ENCODE measurements at places on chromosomes 12 and 14.

DNA sequence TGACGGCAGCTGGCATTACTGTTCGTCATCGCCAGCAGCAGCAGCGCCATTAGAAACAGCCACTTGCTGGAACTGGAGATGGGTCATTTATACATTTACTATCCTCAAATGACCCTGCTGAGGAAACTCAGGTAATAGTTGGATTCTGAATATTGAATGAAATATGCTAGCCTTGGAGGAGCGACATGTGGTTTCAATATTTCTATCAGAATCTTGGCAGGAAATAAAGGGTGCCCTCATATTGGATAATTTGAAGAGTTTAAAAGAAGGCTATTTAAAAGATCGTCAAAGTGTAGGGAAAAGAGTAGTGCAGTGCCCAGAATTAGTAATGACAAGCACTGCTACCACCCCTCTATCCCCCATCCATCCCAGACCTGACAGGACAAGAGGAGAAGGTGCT, 109.6 kb upstream of the CPM start:
- DNase-seq, result no peak

- DNase-seq, result no peak
Measured at GRCh38 chr12:61998791-61999190, 261.4 kb upstream of the USP15 start.

DNA sequence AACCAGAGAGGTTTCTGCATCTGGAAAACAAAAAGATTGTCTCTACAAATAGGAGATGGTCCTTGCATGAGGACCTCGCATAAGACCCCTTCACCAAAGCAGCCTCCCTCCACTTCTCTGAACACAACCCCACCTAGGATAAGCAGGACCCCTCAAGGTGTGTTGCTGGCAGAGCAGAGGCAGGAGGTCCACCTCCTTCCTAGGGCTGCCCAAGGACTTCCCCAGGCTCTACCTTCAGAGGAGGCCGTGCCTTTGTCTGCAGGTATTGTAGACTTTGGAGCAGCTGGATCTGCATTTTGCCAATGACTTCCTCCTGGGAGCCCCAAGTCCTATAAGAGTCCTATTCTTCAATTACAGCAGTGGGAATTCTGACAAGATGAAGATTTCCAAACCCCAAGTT, 67.3 kb upstream of the TSPAN11 start:
- DNase-seq, result no peak

DNA sequence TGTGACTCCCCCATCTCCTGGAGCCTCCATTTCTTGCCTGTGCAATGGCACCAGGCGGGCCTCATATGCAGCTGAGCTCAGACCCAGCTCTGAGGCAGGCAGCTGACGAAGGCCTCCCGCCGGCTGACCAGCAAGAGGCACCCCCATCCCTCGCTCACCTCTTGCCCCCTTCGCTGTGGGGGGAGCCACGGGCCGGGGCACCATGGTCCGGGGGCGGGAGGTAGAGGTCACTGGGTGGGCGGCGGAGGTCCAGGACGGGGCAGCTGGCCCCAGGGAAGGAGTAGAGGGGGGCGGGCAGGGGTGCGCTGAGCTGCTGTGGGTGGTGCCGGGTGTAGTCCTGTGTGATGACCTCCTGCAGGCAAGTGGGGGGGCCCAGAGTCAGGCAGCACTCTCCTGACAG, 39.4 kb downstream of the RFLNA start:
- DNase-seq, result no peak

DNA sequence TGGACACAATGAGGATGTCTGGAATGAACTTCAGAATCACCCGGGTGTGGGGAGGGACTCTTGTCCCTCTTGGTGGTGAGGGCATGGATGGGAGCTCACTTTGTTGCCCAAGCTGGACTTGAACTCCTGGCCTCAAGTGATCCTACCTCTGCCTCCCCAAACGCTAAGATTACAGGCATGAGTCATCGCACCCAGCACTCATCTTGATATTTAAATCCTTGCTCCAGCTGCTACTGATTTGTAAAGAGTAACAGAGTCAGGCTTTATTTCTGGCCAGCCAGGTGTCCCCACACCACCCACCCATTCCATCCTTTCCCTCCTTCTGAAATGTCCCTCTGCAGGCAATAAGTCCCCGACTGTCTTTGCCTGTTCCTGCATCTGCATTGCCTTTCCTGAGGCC, 4.9 kb downstream of the DDX54 start:
- no peak for DNase-seq

DNA sequence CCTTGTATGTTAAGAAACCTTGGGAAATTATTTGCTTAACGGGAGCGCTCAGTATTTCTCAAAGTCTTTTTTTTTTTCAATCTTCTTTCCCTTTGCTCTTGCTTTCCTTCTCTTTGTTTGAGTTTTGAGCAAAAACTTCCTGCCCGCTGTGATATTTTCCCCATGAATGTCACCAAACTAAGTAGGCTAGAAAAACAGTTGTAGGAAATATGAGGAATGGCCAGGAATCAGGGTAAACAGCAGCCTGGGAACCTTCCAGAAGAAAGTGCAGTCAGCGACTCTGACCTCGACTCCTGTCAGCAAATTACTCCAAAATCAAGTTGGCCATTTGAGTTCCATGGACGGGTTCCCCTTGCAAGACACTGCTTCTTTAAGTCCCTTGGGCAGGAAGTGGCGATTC, 11.6 kb upstream of the RFLNA start:
- DNase-seq, result no peak

GRCh38 chr12:132117558-132117875, 26.6 kb downstream of the DDX51 start:
- DNase-seq, result no peak

DNA sequence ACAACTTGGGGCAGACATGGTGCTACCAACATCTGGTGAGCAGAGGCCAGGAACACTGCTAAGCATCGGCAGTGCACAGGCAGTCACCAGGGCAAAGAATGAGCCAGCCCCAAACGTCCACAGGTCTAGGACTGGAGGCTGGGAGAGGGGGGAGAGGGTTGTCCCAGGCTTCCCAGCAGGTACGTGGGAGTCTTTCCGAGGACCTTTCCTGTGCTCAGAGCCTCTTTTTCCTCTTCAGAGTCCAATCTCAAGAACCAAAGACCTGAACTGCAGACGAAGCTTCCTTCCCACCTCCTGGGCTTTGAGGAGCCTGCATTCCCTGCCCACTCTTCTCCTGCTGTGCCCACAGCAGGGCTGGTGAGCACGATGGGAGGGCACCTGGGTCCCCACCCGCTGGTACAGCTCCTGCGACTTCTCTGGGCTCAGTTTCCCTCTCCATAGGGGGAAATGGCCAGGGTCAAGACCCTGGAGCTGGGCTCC, 48.7 kb downstream of the DLK1 start:
- DNase-seq, result no peak

GRCh38 chr14:52446355-52446754, 106.0 kb downstream of the TXNDC16 start:
- no peak for DNase-seq

GRCh38 chr14:91834571-91834970, 32.8 kb downstream of the TC2N start:
- DNase-seq, result no peak

GRCh38 chr12:132343294-132344004, 14.1 kb upstream of the GALNT9 start:
- no peak for DNase-seq

DNA sequence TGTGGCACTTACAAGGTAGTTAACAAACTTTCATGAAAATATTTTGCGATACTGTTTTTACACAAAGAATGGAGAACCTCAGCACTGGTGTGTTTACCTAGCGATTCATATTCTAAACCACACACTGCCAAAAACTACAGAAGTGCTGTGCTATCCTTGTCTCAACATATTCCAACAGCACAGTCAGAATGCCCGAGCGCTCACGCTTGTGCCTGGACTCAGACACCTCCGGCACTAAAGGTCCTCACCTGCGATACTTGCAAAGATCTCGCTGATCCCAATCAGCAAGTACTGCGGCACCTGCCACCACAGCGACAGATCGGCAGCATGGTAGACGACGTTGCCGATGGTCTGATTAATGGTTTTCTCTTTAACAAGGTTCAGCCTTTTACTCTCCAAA, 23.2 kb downstream of the SLC15A4 start:
- DNase-seq, result no peak

DNA sequence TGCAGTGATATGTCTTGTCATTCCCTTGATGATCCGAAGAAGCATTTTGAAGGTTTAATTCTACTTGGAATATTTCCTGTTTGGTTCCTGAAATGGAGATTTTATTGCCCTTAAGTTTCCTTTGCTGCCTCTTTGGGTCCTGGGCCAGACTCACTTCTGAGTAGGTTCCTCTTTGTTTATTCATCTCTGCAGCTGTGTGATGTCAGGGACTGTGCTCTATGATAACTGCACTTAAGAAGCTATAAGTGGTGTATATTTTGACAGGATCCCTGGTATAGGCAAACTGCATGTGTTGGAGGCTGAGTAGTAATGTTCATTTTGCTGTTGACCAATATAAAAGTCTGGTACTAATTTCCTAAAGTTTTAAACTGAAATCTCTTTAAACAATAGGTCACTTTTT, at the start of gene KLRC4:
KLRC4 (minus strand) TSS at position 366 of the 400 bp plus-strand sequence; CDS start at position 184, 182 bp downstream.
- no peak for DNase-seq

DNA sequence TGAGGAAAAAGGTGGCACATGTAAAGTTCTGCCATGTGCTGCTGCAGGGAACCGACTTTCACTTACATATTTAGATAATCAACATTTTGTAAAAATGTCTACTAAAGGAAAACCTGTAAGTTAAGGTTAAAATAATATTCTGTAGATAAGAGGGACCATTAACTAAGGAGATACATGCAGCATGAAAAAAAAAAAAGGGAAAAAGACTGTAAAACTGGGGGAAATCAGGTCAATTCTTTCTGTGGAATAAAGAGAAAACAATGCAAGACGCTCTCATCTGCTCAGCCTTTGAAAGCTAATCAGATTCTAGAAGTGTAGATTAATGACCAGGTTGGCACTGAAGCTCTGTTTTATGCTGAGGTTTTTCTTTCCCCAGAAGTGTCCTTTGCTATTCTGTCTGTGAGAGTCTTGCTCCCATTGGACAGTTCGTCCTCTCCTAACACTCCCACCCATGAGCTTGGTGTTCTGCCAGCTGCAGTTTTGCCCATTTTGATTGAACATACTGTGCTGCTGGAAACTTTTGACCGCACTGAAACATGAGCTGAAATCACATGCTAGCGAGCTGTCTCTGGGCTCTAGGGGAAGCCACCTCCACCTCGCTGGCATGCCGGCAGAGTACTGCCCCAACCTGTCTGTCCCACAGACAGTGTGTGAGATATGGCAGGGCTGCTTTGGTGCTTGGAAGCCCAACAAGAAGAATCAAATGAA, 39.7 kb downstream of the PPTC7 start:
- no peak for DNase-seq

- no peak for DNase-seq
Measured at GRCh38 chr12:107684990-107685359, 624 bp upstream of the PWP1 start.

GRCh38 chr12:75489187-75489586, 8.6 kb downstream of the GLIPR1 start:
- DNase-seq, result no peak

- DNase-seq, result no peak
Measured at GRCh38 chr14:49366416-49366815, 219.8 kb downstream of the RPS29 start.

DNA sequence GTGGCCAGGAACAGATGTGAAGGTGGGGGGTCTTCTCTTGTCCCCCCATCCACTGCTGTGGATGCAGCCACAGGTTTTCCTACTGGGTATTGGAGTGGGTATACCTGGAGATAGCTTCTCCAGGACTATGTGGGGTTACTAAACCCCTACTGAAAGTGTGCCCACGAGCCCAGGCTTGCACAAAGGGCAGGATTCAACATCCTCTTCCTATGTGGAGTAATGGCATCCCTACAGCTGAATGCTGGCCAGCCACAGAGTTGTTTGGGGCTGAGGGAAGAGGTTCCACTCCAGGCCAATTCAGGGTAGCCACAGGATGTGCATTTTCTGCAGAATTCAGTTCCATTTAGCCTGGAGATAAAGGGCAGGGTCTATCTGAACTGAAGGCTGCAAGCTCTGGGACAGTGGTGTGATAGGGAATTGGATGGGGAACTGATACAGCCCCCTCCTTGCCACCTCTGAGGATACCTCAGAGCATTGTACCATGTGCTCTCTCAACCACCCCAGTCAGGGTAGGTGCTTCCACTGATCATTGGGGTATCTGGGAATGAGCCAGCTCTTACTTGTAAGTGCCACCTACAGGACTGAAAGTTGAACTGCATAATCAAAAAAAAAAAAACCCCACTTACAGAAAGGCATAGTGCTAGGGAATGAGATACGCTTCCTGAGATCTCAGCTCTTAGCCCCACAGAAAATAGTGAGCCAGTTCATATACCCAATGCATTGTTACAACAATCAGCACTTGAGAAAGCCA, 187.1 kb downstream of the KITLG start:
- peak; percentile 5 for DNase-seq

- DNase-seq, result peak; percentile 98
Measured at GRCh38 chr14:67934087-67934486, 114.5 kb downstream of the RAD51B start.

GRCh38 chr12:17438141-17438540, 651.9 kb downstream of the RERGL start:
- DNase-seq, result no peak

DNA sequence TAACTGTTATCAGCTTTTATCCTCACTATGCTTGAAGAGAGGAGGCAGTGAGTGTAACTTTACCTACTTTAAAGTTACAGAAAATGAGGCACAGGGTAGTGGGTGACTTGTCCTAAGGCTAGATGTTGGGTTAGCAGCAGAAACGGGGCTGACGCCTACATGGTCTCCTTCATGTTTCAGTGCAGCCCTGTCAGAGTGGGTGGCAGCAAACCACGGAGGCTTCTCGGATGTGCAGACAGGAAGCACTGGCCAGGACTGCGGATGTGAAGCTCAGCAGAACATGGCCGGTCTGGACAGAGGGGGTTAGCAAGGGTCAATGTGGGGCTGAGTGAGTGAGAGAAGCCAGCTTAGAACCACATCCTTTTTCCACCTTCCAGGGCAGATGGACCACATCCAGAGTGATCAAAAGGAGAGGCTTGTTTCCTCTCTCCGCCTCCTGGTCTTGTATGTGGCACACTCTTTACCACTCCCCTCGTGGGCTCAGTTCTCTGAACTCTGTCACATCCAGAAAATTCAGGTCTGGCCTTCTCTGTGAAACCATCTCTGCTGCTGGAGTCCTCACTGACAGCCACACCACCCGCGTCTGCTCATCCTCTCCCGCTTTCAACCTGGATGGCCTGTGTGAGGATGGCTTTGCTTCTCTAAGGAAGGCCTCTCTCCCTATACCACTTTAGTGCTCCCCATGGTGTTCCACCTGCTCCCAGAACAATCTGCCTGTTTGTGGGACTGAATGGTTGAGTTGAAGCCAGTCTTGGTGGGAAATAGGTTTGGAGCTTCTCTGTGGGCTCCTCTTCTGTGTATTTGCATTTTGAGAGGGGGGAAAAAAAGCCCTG, 14.1 kb downstream of the SUSD6 start:
- DNase-seq, result no peak

GRCh38 chr12:12518919-12519318, 43.7 kb downstream of the DUSP16 start:
- DNase-seq, result no peak

Measured in HTR-8/SVneo (cell line).